ENCODE measurements at places on chromosomes 4 and X.

GRCh38 chrX:3046253-3047240 is 5.3 kb downstream of the ARSF start:
- DNase-seq, result no peak

DNA sequence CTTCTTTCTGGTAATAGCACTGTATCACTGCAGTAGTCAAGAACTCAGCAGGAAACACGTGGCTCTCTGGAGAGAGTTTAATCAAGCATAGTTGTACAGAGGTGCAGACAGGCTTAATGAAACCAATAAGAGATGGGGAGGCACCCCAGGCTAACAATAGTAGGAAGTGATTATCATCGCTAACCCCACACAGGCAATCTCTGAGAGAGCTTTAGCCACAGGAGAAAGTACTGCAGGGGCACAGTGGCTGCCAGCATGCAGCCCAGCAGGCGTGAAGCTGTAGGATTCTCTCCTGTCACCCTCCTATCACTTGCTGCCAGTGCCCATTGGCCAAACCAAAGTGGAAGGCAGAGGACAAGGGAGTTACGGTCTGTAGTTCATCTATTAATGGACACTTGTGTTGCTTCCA is 450.0 kb upstream of the RASGEF1B start:
- peak; percentile 29 for DNase-seq

DNA sequence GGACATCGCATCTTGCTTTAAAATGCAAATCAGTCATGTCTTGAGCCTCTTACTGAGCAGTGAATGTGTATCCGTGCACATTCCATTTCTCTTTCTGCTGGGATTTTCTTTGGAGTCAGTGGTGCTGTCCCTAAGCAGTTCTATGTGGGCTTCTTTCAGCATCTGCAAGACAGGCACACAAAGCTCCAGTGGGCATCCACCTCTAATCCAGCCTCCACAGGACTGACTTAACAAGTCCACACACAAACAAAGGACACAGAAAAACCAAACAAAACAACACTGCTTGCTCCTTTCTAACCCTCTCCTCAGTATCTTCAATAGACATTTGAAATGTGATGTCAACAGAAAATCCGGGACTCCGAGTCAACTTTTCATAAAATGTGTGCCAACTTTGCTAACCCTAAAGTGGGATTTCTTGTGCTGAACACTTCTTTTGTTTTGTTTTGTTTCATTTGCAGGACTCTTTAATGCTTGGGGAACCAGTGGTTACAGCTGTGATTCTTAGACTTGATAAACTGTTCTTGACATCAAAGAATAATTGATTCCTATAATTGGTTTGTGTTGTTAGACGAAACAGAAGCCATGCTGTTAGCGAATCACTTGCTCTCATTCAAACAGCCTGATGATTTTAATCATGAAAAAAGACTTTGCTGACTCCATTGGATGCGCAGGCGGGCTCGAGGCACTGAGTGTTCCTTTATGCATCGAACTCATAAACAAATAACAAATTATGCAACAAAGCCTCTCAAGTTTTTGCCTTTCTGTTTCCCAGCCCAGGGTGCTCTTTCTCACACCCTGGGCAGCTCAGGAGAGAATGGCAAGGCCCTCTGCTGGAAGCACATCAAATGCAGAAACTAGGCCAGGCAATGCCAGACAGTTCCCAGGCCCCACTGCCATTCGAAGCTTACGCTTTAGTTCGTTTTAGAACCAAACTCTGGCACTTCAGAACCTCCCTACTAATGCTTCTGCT is 20.1 kb downstream of the ETNPPL start:
- no peak for DNase-seq

DNA sequence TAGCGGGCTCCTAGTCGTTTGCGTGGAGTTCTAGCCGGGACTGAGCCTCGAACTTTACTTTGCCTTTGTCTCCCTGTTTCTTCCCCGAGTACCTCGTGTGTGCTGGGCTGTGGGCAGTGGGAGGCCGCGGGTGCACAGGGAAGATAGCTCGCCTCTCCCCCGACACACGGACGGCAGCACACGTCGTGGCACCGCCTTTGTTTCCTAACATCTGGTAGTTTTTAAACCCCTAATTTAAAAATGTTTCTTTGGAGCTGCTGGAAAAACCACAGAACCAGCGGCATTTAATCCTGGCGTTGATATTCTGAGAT is 866 bp downstream of the RBM46 start:
- DNase-seq, result no peak

GRCh38 chr4:77618383-77619241 is 13.0 kb downstream of the CXCL13 start:
- DNase-seq, result peak; percentile 82

GRCh38 chrX:43349363-43349762 is 306.7 kb upstream of the MAOA start:
- DNase-seq, result peak; percentile 19

DNA sequence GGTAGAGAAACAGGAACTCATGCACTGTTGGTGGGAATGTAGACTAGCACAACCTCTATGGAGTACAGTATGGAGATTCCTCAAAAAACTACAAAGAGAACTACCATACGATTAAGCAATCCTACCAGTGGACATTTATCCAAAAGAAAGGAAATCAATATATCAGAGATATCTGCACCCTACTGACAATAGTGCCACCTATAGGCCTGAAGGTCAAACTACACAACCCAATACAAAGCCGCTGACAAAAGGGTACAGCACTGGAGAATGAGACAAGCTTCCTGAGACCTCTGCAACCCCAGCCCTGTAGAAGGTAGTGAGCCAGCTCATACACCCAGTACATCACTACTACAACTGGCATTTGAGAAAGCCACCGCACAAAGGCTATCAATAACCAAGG is 67.1 kb downstream of the CBR4 start:
- no peak for DNase-seq

GRCh38 chrX:9534686-9535085 is 69.8 kb downstream of the TBL1X start:
- peak; percentile 40 for DNase-seq

DNA sequence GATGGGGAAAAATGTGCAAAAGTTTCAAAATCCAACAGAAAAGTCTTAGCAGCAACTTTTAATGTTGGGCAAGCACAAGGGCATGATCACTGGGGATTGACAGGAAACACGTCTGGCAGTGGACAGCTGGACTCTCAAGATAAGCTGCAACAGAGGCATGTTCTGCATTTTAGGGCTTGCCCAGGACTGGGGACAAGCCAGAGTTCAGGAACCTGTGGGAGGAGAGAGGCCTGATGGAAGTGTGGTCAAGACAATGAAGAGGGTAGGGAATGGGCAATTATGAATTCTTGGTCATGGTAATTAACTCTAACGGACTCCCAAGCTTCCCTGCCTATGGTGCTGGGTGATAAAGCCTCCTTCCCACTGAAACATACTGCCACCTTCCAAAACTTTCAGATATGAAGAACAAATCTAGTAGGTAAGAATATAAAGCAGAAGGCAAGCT is 48.4 kb downstream of the ANXA3 start:
- DNase-seq, result no peak

- peak; percentile 8 for DNase-seq
Measured at GRCh38 chr4:182391111-182391684, 148.0 kb downstream of the TENM3 start.

DNA sequence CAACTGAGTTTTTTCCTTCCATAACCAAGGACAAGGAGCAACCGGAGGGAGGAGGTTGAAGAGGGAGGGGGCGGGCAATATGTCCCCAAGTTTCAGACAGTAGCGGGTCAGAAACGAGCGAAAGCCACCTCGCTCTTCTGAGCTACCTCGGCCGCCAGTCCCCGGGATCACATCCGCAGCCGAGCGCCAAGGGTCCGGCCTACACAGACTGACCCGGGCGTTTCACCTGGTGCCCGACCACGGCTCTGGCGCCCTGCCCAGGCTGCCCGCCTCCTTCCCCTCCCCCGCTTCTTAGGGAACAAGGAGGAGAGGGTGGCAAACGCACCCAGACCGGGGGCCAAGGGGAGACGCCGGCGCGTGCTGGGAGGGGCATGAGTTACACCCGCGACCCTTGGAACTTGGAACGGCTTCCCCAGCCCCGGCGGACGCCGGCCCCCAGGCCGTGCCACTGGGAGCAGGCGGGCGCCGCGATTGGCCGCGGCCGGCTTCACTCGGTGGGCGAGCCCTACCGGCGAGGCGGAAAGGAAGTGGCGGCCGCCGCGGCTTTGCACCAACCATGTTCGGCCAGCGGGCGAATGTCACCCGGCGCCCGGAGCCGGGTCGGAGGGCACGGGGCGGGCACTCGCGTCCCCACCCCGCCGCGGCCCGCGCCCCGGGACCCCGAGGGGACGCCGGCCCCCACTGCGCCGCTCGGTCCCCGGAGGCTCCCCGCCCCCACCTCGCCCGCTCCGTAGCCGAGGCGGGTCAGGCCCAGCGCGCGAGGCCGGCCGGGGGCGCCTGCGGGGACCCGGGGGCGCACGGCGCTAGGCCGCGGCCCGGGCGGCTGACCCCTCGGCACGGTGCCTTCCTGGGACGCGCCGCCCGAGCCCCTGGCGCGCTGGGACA is 1.5 kb downstream of the IRF2 start:
- DNase-seq, result peak; percentile 61

DNA sequence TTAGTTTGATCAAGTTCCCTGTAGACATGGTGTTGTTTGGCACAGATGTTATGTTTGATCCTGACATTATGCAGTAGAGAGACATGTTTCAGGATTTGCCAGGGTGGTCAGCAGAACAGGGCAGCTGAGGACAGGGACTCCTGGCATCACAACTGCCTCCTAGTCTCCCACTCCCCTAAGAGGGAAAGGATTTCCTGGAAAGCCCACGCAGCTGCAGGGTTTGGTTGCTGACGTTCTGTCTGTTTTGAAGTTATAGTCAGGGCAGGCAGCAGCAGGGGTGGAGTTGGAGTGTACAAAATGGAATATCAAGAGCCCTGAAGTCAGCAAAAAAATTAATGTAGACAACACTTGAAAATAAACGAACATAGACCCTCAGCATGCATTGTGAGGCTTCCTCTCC is 125.4 kb downstream of the CPE start:
- DNase-seq, result no peak

DNA sequence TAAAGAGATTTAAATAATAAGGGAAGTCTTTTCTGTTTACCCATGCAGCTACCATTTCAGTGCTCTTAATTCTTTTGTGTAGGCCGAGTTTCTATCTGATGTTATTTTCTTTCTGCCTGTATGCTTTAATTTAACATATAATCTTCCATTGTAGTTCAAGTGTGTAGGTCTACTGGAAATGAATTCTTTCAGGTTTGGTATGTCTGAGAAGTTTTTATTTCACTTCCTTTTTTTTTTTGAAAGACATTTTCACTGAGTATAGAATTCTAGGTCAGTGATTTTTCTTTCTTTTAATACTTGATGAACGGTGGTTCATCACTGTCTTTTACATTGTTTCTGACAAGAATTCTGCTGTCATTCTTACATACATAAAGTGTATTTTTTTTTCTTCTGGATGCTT is 42.1 kb downstream of the VAMP7 start:
- DNase-seq, result no peak

DNA sequence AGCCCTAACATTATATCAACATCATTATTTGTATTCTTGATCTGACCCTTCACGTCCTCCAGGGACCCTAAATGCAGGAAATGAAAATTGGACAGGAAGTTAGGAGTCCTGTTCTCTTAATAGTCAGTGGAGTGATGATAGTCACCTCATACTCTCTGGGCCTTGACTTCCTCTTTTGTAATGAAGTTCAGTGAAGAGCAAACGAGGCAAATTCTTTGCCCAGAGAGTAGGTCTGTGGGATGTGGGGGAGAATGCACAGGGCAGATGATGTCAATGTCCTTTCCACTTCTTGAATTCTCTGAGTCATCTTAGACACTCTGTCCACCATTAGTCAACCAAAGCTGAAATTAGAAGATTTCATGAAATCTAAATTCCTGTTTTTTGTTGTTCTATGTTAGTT is 17.1 kb upstream of the GPRIN3 start:
- DNase-seq, result no peak

DNA sequence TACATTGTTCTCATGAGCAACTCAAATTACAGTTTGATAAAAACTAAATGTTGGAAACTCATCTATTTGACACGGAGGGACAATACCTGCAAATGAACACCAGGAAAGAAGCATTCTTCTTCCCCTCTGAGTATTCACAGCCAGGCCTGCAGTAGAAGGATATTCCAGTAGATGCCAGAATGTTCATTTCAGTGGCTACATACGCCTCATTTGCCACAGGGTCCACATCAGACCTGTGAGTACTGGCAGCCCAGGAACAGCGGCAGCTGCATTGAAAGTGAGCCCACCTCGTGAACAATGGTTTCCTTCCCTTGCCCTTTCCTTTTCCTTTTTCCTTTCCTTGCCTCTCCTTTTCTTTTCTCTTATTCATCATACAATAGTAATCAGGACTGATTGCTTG is 81.1 kb upstream of the NEIL3 start:
- DNase-seq, result no peak

DNA sequence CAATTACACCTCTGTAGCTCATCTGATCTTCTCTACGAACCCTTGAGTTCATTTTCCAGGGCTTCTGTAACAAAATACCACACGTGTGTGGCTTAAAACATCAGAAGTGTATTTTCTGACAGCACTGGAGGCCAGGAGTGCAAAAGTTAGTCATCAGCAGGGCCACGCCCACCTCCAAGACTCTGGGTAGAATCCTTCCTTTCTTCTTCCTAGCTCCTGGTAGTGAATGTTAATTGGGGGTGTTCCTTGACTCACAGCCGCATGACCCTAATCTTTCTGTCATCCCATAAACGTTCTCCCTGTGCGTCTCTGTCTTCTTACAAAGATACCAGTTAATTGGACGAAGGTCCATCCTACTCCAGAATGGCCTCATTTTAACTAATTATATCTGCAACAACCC is 115.0 kb downstream of the TRIML1 start:
- no peak for DNase-seq

DNA sequence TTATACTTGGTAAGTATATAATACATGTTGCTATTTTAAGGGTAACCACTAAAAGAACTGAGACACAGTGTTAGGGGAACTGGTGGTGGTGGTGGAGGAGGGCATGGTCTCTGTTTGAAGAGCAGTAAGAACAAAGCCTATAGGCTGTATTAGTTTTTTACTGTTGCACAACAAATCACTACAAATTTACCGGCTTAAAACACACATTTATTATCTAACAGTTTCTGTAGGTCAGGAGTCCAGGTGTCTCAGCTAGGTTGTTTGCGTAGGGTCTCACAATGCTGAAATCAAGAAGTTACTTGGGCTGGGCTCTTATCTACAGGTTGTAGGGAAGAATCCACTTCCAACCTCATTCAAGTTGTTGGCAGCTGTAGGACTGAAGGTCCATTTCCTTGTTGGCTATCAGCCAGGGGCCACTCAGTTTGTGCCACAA is 52.6 kb downstream of the CASK start:
- DNase-seq, result no peak

All from NCI-H146 (cell line).